AML-193 (cell line): ENCODE measurements at places on chromosomes 6 and 20.

DNA sequence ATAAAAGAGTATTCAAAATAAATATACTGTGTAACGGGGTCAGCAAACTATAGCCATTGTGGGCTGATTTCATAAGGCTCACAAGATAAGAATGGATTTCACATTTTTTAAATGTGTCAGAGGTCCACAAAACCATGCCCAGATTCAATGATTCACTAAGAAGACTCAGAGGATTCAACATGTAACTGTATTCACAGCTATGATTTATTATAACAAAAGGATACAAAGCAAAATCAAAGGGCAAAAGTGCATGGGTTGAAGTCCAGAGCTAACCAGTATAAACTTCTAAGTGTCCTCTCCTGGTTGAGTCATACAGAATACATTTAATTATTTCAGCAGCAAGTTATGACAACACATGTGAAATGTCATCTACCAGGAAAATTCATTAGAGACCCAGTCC is 49.2 kb downstream of the TBC1D32 start:
- no peak for DNase-seq

DNA sequence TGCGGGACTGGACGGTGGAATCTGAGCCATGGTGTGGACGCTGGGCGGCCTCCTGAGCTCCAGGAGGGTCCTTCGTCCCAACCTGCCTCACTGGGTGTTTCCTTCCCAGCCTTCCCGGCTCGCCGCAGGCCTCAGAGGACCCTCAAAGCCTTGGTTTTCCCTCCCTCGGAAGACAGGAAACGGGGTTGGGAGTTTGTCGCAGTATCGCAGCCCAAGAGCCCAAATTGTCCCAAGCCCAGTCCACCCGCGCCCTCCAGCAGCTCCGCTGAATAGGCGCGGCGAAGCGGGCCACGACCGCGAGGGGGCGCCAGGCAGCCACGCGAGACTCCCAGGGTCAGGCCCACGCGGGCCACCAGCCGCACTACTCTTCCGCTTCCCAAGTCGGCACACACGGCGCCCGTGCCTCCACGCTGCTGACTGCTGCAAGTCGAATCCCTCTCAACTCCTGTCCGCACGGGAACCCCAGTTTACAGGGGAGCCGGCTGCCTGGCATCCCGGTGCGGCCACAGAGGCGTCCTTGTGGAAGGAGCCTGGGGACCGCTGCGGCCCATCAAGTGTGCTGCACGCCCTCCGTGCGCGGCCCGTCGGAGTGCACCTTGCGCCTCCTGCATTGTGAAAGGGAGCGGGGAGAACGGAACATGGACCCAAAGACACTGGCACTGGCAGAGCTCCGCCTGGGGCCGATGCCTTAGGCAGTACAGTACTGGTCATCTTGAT is 40.4 kb upstream of the HMGA1 start:
- DNase-seq: peak; percentile 79

- DNase-seq: no peak
Observed at GRCh38 chr6:62286470-62286843, 432 bp upstream of the KHDRBS2 start.

DNA sequence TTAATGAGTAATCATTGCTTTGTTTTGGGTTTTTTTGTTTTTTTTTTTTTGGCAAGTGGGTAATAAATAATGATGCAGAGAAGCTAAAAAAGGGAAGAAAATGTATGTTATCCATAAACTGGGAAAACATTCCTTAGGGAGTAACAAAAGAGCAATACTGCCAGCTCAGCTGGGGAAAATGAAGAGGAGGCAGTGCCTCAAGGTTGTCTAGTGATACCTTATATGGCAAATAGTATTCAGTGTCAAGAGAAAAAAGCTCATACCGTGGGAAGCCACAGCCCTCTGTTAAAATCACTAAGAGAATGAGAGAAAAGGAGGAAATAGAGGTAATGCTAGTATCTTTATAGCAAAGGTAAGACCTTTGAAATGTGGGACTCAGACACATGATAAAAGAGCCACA is 47.1 kb upstream of the SMLR1 start:
- DNase-seq: no peak

- DNase-seq: no peak
Observed at GRCh38 chr6:123064038-123064437, 68.0 kb downstream of the CLVS2 start.

DNA sequence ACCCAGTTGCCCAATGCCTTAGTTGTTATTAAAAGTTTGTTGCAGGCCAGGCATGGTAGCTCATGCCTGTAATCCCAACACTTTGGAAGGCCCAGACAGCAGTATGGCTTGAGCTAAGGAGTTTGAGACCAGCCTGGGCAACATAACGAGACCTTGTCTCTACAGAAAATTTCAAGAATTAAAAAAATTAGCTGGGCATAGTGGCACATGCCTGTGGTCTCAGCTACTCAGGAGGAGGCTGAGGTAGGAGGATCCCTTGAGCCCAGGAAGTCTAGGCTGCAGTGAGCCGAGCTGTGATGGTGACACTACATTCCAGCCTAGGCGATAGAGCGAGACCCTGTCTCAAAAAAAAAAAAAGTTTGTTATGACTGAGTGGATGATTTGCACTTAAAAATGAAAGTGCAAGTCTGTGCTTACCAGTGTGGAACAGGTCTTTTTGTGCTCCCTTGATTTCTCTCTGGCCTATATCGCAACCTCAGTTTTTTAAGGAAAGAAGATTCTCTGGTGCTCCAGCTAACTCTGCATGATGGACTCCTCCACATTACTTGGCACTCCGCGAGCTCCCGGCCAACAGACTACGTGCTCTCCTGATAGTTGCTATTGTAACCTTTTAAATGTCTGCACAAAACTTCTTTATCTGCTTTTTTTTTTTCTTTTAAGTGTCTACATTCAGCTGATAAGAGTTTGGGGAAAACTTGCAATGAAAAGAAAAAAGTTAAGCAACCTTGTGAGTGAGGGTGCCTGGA is 22.1 kb downstream of the ZKSCAN3 start:
- DNase-seq: no peak
